ENCODE measurements at places on chromosomes 7 and 10.

DNA sequence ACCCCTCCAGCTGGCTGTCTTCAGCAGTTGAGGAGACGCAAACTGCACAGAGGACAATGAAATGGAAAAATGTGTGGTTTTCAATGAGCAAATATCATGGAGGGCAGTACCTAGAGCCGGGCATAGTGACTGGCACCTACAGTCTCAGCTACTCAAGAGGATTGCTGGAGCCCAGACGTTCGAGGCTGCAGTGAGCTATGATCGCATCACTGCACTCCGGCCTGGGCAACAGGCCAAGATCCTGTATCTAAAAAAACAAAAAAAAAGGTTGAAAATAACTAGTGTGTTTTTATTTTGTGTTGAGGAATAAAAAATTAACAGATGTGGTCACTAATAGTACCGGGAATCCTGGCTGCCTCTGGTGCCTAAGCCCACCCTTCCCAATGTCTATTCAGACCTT, 345.5 kb downstream of the GALNT17 start:
- no peak for DNase-seq

DNA sequence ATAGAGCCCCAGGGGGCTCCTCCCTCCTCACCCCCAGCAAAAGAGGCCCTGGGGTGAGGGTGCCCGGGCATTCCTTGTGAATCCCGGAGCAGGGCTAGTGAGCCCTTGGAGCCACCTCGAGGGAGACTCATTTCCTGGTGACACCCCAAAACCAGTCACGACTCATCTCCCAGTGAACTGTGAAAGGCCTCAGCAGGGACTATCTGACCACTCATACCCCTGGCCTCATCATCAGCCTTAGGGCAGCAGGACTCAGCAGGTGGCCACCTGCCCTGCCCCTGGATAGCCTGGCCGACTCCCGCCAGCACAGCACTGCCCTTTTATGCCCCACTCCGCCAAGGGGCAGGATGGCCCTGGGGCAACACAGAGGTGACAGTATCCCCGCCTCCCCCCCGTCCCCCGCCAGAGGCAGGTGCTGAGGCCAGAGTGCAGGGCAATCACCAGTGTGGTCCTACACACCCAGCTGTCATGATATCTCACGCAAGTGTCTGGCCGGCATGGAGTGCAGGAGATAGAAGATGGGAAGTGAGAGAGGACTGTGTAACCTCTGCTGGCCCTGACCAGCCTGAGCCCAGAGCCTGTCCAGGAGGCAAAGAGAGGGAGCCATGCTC, 3.2 kb downstream of the SNCG start:
- no peak for DNase-seq

- DNase-seq: no peak
These were observed 1.8 kb downstream of the CAMK2B start for GRCh38 chr7:44323381-44324203.

DNA sequence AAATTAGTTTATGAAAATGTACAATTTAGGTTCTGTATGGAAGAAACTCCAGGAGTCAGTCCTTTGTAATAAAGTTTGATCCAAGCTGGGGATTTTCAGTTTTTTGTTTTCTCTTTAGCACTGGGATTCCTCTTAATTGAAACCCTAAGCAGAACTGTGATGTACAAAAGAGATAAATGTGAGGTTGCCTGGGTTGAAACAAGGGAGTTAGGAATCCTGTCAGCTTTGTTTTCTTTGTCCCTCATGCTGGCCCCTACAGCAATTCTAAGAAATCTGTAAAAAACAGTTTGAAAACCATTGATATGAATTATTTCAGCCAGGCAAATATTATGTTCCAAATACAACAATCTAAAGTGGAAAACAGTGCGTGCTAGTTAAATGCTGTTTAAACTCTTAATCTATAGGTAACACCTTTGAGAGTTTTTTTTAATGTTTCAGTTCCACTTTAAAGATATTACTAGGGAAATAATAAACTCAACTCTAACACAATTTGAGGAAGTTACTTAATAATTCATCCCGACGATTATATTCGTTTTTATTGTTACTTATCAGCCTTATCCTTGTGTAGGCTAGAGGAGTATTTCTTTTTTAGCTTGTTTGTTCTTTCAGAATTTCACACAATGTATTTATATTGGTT, 65.3 kb downstream of the SGCE start:
- DNase-seq: no peak

- DNase-seq: no peak
These were observed 357.3 kb downstream of the CRPPA start for GRCh38 chr7:16063716-16064675.

DNA sequence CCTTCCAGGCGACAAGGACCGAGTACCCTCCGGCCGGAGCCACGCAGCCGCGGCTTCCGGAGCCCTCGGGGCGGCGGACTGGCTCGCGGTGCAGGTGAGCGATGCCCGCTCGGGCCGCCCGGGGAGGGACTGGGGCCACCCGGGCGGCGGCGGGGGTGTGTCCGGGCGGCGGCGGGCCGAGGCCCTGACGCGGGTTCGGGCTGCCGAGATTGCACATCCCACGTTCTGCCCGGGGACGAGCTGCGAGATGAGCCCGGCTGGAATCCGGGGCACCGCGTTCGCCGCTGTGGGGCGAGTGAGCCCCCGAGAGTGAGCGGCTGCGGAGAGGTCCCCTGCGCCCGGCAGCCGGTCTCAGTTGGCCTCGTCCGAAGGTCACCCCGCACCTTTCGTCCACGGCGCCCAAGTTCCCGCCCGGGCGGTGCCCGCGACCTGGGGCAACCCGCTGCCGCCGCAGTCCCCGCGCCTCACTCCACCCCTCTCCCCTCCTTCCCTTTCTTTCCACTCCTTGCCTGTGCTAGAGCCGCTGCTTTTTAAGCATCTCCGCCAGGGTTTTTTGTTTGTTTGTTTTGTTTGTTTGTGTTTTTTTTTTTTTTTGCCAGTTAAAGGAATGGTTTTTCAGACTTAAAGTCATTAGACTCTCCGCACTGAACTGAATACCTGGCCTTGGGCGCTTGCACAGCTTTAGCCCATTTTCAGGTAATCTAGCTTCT, 515 bp downstream of the RALA start:
- DNase-seq: no peak

DNA sequence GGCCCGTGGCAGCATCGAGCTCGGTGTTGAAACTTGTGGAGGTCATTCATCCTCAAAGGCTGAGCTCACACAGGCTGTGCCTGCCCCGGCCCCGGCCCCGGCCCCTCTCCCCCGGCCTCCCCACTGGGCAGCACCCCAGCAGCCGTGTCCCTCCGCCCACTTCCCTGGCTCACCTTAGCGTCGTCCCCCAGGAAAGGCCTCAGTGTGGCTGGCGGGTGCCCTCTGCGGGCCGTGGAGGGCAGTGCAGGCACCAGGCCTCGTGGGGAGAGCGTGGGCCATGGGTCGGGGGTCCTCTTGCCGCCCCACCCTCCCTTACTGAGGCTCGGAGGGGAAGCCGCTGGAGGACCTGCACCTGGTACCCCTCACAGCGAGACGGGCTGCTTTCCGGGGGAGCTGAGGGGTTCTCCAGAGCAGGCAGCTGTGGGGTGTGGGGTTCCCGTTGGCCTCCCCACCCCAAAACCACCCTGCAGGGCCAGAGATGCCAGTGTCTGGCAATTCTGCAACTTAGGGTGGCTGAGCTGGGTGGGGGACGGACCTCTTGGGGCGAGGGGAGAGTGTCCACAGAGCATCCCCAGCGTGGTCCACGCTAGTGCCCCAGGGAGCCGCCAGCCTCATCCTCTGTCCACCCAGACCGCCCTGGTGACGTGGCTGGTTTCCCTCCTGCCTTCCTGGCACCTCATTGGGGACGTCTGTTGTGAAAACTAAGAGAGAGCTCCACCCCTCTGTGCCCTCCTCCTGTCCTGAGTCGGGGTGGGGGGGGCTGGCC, 44.2 kb upstream of the DPYSL4 start:
- DNase-seq: no peak

DNA sequence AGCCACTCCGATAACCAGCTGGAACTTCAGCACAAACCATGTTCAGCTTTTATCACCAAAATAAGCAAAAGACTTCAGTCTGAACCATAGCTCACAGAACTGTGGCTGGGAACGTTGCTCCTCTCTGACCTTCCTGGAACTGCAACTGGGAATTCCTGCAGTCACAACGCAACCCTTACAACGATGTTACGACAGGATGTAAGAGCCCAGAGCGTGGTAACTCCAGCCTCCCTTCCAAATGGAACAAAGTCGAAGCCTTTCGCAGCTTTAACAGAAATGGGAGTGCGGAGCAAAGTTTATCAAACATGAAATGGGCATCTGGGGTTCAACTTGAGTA, 162.6 kb downstream of the ADAM12 start:
- no peak for DNase-seq

DNA sequence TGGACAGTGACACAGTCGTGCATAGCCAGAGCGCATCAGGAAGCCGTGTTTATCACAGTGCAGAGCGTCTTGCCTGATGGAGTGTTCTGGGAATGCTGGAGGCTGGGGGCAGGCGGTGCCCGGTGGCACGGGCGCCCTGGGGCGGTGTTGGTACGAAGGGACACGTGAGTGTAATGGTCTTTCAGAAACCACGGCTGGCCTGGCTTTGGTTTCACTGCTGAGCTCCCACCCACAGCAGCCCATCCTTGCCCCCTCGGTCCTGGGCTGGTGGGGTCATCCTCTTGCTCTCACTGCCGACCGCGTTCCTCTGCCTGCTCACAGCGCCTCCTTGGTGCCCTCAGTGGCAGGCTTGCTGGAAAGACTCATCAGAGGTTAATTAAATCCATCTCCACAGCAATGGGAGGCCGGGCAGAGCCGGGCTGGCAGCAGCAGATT, 50.6 kb downstream of the NKX6-2 start:
- no peak for DNase-seq

DNA sequence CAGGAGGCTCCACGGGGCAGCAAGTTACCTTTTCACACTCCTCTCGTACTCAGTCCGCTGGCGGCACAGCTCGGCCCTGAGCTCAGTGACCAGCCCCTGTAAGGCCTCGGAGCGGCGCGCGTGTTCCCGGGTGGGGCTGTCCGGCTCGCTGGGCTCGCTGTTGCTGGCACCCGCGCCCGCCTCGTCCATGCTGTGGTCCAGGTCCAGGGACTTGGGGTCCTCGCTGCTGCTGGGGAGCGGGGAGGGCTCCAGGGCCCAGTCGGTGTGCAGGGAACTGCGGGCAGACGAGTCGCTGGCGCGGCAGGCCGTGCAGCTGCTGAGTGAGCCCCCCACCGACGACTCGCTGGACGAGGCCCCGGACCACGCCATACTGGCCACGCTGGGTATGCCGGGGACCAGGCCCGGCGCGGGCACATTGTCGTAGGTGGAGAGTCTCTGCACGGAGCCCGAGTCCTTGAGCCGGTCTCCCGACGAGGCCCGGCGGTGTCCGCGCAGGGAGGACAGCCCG, 143.8 kb downstream of the MAPK8 start:
- no peak for DNase-seq

GRCh38 chr10:18918532-18918931, 130.1 kb upstream of the MALRD1 start:
- DNase-seq: no peak

GRCh38 chr10:33459602-33460001, 125.1 kb upstream of the NRP1 start:
- no peak for DNase-seq

Data from stimulated activated CD4-positive, alpha-beta T cell treated with anti-CD3 and anti-CD28 coated beads, Interleukin-1b, Interleukin-23, amount 100 ng/mL, for 1 hour (primary cell).